Pancreas (tissue), 10 donors: ENCODE measurements at places on chromosomes 1 and 21. TPM values are rescaled to one million over a fixed set of nuclear protein-coding genes. Genes with fewer than 3 reads are reported as not detected.
A peak's percentile ranks its signal among the peaks of the same experiment; 100 is the strongest.

The ZNF496 gene
- 18.7 TPM for polyA plus RNA-seq

The GUCA2B gene
- 0.68 TPM for polyA plus RNA-seq

The HOOK1 gene
- 10.9 TPM for polyA plus RNA-seq

The GPBP1L1 gene
- polyA plus RNA-seq = 41.7 TPM

The NTMT2 gene
- polyA plus RNA-seq = not detected

The KPRP gene
- polyA plus RNA-seq = not detected

The FAM110D gene
- 2.6 TPM for polyA plus RNA-seq

The DCLRE1B gene
- polyA plus RNA-seq = 0.68 TPM

The GBP1 gene
- 4.9 TPM for polyA plus RNA-seq

The HSD3B1 gene
- polyA plus RNA-seq = not detected

The ANGPTL3 gene
- 0.28 TPM for polyA plus RNA-seq

DNA sequence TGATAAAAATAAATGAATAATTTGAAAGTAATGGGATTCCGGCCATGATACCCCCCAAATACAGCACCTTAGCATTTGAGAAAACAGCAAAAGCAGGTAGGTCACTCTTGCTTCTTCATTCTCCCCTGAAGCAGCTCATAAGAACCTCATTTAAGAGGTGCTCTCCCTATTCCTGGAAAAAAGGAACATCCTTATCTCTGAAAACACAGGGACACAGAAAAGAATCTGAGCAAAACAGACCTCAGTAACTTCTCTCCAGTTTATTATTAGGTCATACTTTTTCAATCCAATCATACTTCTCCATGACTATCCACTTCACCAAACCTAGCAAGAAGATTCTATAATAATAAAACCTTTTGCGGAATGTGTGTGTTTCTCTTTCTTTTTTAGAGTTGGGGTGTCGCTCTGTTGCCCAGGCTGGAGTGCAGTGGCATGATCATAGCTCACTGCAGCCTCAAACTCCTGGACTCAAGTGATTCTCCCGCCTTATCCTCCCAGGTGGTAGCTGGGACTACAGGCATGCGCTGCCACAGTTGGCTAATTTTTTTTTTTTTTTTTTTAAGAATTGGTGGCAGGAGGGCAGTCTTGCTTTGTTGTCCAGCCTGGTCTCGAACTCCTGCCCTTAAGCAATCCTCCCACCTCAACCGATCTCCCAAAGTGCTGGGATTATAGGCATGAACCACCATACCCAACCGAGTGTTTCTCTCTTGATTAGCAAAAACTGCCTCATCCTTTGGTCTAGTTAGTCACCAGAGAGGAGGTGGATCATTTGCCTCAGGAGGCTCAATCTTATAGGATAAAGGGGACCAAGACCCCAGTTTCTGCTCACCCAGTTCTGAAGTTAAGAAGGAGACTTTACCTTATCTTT is 10.6 kb upstream of the TRIM33 start:
- H3K4me3 ChIP-seq = no peak overlapping the region
- H3K4me1 ChIP-seq = no peaks in the 10 kb centered on the region
- no peak for DNase-seq
- H3K36me3 ChIP-seq = no peaks in the 10 kb centered on the region
- H3K27me3 ChIP-seq = no peaks in the 10 kb centered on the region

DNA sequence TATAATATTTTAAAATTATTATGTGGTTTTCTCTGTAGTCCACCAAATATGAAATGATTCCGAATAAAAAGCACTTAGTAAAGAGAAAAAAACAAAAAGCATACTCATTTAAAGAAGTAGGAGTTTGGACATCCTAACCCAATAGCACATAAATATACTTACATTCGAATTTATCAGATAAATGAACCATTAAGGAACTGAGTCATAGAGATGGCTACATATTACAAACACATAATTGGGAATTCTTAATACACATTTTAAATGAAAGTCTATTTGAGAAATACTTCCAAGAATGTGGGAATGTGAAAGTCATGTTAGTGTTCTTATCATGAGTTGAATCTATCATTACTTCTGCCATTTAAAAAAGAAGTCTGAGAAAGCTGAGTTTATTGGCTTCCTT is 75.0 kb downstream of the USP24 start:
- no peak overlapping the region for H3K4me3 ChIP-seq
- no peak overlapping the region for H3K27ac ChIP-seq
- H3K36me3 ChIP-seq = no peaks in the 10 kb centered on the region
- DNase-seq = no peak

- H3K4me1 ChIP-seq = peaks cover 4% of the 10 kb centered on the region
- DNase-seq = no peak
- no peak overlapping the region for H3K4me3 ChIP-seq
- no peaks in the 10 kb centered on the region for H3K36me3 ChIP-seq
Observed at GRCh38 chr1:149995927-149996326, 14.6 kb downstream of the OTUD7B start.

DNA sequence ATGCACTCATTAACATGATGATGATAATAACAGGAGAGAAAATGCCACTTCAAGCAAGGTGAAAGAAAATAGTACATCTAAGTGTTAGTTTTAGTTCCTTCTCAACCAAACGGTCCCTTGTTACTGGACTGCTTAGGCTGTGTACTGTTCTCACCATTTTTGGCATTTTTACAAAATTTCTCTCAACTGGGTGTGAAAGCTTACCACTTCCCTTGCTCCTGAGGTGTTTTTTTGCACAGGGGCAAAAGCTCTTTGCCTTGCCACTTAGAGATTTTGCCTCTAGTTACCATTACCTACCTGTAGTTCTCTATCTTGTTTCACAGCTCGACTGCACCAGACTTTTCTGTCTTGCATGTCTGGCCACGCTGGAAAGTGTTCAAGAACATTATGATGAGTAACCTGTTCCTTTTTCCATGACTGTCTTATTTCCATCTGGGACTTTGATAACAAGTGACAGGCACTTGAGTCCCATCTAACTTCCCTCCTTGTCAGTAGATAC is 10.7 kb downstream of the NEK7 start:
- no peaks in the 10 kb centered on the region for H3K36me3 ChIP-seq
- no peak overlapping the region for H3K27ac ChIP-seq
- DNase-seq = no peak

DNA sequence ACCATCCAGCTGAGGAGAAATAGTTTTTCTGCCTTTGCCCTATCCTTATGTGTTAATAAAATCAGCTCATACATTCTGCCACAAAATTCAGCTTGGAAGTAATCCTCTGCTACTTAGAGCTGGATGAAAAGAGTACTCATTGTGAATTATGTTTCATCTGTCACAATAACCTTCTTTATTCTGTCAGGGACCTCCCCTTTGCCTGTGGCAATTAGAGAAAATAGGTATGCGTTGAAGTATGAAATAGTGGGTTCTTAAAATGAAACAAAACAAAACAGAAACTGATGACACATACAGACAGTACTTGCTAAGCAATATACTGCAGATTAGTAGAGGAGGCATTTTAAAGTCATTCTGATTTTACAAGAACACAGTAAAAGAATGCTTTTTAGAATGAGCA is 578.5 kb downstream of the USP25 start:
- no peaks in the 10 kb centered on the region for H3K4me1 ChIP-seq
- no peak overlapping the region for H3K27ac ChIP-seq
- H3K4me3 ChIP-seq = no peak overlapping the region
- H3K36me3 ChIP-seq = no peaks in the 10 kb centered on the region

DNA sequence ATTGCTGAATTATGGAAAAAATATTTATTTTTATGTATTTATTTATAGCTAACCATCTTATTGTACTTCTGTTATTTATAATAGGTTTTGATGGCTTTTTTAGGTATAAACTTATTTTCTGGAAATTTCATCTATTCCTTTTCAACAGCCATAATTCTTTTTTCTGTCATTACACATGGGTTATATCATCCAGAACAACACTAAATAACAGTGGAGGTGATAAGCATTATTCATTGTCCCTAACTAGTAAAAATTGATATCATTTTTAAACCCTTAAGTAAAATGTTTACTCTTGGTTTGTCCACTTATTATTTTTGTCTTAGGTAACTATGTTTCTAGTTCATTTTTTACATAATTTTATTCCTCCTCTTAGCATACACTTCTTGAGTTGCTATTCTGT is 309.1 kb downstream of the USH2A start:
- H3K4me1 ChIP-seq = no peaks in the 10 kb centered on the region
- H3K36me3 ChIP-seq = no peaks in the 10 kb centered on the region
- DNase-seq = no peak
- H3K27ac ChIP-seq = no peak overlapping the region

DNA sequence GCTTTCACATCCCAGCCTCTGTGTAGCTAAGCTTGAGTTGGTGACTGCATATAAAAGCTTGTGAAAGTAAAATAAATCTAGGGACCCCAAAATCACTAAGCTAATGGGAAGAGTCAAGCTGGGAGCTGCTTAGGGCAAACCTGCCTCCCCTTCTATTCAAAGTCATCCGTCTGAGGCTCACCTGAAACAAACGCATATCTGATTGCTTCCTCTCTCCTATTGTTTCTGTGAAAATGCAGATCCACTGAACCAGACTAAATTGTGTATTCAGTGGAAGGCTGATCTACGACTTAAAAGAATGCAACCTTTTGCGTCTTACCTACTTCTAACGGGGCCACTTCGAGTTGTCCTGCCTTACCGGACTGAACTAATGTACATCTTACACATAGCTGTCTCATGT is 70.3 kb downstream of the LTN1 start:
- H3K4me3 ChIP-seq = no peak overlapping the region

DNA sequence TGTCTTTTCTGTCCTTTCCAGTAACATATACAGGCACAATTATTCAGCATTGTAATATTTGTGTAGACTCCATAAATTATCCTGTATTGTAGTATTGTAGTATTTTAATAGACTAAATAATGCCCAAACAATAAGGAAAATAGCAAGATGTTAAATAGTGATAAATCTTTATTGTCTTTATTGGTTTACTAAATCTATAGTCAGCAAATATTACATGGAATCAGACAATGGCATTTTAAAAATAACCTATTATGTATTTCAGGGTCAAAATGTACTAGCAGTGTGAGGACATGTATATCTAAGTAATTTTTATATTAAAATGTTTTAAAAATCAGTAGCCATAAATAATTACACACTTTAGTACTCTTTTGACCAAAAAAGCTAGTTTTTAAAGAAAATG is 202.3 kb downstream of the GREM2 start:
- H3K36me3 ChIP-seq = no peaks in the 10 kb centered on the region
- H3K4me1 ChIP-seq = no peaks in the 10 kb centered on the region
- H3K27me3 ChIP-seq = no peaks in the 10 kb centered on the region
- DNase-seq = no peak
- H3K4me3 ChIP-seq = no peak overlapping the region

- DNase-seq = no peak
- H3K36me3 ChIP-seq = no peaks in the 10 kb centered on the region
- H3K27ac ChIP-seq = no peak overlapping the region
Observed at GRCh38 chr1:234579967-234580366, 30.0 kb downstream of the IRF2BP2 start.

DNA sequence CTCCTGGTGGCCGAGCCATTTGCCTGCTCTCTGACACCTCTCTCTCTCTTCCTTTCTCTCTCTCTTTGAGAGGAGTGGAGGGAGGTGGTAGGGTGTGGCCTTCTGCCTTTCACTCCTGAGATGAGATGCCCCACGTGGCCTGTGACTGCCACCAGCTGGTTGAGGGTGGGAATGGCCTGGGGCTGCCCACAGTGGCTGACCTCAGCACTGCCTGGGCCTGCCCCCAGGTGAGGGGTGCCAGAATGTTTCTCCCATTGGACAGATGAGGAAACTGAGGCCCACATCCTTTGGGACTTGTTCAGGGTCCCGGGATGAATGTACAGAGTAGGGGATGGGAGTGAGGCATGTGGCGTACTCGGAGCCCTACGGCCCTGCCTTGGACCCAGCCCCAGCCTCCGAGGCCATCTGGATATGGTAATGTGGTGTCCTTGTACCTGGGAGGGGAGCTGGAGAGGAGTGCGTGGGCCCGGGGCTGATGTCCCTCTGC is 12.7 kb upstream of the C1orf167 start:
- no peak overlapping the region for H3K27ac ChIP-seq
- no peak overlapping the region for H3K4me3 ChIP-seq
- peaks cover 12% of the 10 kb centered on the region for H3K36me3 ChIP-seq
- DNase-seq = peak; percentile 70
- H3K4me1 ChIP-seq = peaks cover 8% of the 10 kb centered on the region

GRCh38 chr1:216830424-216831210 is 107.4 kb upstream of the ESRRG start:
- no peaks in the 10 kb centered on the region for H3K4me1 ChIP-seq
- no peak overlapping the region for H3K27ac ChIP-seq
- no peaks in the 10 kb centered on the region for H3K36me3 ChIP-seq
- no peak overlapping the region for H3K4me3 ChIP-seq

- no peaks in the 10 kb centered on the region for H3K4me1 ChIP-seq
- H3K4me3 ChIP-seq = no peak overlapping the region
- H3K36me3 ChIP-seq = no peaks in the 10 kb centered on the region
- DNase-seq = no peak
Observed at GRCh38 chr1:5267603-5268235, 613.3 kb downstream of the AJAP1 start.

- H3K4me1 ChIP-seq = no peaks in the 10 kb centered on the region
- no peaks in the 10 kb centered on the region for H3K36me3 ChIP-seq
- H3K27ac ChIP-seq = no peak overlapping the region
- DNase-seq = no peak
- H3K4me3 ChIP-seq = no peak overlapping the region
- H3K27me3 ChIP-seq = no peaks in the 10 kb centered on the region
Observed at GRCh38 chr1:165763442-165763841, 5.2 kb downstream of the TMCO1 start.

GRCh38 chr1:5385956-5386355 is 606.3 kb downstream of the NPHP4 start:
- H3K27ac ChIP-seq = no peak overlapping the region
- H3K27me3 ChIP-seq = no peaks in the 10 kb centered on the region
- no peaks in the 10 kb centered on the region for H3K4me1 ChIP-seq
- H3K4me3 ChIP-seq = no peak overlapping the region

DNA sequence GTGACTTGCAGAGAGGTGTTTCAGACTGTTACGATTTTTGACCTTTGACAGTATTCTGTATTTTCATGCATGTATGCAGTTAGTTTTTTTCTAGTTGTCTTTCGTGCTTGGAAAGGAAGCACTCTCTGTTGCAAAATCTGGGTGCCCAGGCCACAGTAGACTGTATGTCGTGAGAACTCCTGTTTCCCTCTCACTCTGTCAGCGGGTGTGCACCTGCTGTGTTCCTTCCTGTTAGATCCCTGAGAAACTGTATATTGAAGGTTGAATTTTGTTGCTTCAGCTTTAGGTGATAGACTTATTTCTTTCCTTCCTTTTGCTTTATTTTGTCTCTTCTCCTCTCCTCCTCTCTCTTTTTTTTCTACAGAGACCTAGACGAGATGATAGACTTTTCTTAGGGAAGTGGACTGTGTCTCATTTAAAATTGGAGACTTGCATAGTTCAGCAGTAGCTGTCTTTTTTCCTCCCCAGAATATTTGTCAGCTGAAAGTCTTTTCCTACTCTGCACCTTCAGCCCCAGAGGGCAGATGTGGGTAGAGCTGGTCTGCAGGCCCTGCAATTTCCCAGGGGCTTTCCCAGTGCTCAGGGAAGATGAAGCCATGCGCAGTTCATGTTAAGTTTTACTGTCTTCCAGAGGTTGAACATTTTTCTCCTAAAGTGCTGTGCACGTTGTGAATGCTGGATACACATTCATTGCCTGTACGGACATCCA is 1.4 kb downstream of the TRAPPC10 start:
- H3K36me3 ChIP-seq = no peaks in the 10 kb centered on the region
